Endodermal cell (in vitro differentiated cells): ENCODE measurements at places on chromosomes 16 and 17.

- no peak overlapping the region for H3K27ac ChIP-seq
- no peak overlapping the region for H3K4me3 ChIP-seq
- H3K36me3 ChIP-seq, result no peaks in the 10 kb centered on the region
- peaks cover 71% of the 10 kb centered on the region for H3K27me3 ChIP-seq
Measured at GRCh38 chr17:79749156-79749815, 18.5 kb downstream of the ENPP7 start.

DNA sequence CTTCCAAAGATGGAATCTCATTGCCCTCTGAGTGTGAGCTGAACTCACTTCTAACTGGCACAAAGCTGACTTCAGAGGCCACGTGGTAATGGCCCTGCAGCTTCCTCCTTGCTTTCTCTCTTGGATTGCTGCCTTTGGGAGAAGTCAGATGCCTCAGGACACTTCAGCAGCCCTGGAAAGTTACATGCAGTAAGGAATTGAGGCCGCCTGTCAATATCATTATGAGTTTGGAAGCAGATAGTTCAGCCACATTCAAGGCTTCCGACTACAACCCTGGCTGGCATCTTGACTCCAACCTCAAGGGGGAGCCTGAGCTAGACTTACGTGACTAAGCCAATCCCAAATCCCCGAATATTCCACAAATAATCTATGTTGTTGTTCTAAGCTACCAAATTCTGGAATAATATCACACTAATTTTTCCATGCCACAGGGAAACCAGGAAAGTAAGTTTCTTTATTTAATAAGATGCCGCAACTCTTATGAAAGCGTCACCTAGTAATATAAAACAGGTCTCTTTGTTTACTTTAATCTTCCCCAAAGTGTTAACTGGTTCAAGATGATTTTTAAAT lies 13.6 kb downstream of the CEP20 start:
- H3K36me3 ChIP-seq, result peaks cover 64% of the 10 kb centered on the region
- no peak overlapping the region for H3K27ac ChIP-seq
- H3K27me3 ChIP-seq, result no peaks in the 10 kb centered on the region
- H3K4me1 ChIP-seq, result no peaks in the 10 kb centered on the region

DNA sequence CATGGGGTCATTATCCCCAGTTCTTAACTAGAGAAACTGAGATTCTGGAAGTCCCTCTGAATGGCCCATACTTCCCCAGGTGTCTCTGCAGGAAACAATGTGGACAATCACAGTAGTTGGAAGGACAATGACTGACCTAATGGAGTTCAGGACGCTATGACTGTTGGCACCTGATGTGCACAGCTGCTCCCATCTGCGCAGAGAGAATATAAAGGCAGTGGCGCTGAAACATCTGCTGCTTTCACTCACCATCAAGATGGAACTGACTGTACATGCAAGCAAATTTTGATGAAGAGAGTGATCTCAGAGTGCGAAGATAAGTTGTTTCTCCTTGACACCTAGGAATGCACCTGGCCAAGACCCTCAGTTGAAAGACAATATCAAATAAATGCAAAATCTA lies 395.7 kb upstream of the ASIC2 start:
- H3K36me3 ChIP-seq, result no peaks in the 10 kb centered on the region
- DNase-seq, result no peak
- H3K27me3 ChIP-seq, result no peaks in the 10 kb centered on the region

GRCh38 chr17:5837055-5837491 lies 233.1 kb upstream of the WSCD1 start:
- H3K27ac ChIP-seq, result no peak overlapping the region
- H3K27me3 ChIP-seq, result no peaks in the 10 kb centered on the region
- DNase-seq, result no peak
- H3K4me1 ChIP-seq, result peaks cover 11% of the 10 kb centered on the region
- no peaks in the 10 kb centered on the region for H3K36me3 ChIP-seq

DNA sequence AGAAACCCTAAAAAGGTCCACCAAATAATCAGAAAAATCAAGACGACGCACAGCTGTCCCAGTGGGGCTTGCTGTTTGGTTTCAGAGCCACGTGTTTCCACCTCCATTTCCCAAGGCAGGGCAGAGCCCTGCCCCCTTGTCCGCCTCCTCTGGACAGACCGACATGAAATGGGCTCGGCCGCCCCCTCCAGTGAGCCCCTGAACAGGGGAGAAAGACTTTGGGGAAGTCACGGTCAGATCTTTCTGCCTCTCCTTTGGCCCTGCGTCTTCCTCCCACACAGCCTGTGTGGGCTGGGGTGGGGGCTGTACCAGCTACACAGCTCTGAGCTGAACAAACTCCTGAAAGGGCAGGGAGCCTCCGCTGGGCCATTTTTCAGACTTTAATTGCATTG lies 230.7 kb downstream of the ENGASE start:
- H3K27ac ChIP-seq, result no peak overlapping the region
- no peaks in the 10 kb centered on the region for H3K36me3 ChIP-seq
- no peaks in the 10 kb centered on the region for H3K4me1 ChIP-seq
- no peak for DNase-seq

DNA sequence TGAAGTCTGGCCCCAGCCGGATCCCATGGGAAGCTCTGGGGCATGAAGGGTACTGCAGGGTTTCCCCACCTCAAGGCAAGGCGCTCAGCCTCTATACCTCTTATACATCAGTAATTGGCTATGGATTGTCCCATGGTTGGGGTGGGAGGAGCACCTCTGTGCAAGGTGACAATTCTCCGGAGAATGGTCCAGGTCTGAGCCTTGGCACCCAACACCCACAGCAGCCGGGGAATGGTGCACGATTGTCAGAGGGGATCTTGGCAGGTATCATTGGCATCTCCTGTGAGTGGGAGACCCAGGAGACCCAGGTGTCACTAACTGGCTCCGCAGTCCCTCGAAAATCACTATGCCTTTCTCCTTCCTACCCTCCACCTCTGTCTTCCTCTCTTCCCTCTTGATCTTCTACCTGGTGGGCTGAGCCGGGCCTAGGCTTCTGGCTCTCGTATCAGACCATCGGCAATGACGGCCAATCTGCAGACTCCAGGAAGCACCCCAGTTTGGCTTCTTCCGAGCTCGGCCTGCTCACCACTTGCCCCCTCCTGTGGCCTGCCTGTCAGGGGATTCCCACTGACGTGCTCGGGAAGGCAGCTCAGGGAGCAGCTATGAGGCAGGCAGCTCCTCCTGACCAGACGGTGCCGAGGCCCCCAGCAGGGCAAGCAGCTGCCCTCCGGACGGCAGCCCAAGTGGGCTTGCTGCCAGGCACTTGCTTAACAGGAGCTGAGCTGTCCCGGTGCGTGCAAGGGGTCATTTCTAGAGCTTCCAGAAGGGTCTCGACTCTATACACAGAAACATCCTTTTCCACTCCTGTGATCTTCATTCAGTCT lies 10.0 kb upstream of the CALB2 start:
- no peak overlapping the region for H3K4me3 ChIP-seq
- no peaks in the 10 kb centered on the region for H3K4me1 ChIP-seq
- DNase-seq, result no peak
- H3K27ac ChIP-seq, result no peak overlapping the region
- H3K27me3 ChIP-seq, result no peaks in the 10 kb centered on the region

GRCh38 chr17:37088913-37089312 lies 140.2 kb downstream of the AATF start:
- no peaks in the 10 kb centered on the region for H3K27me3 ChIP-seq
- peaks cover 54% of the 10 kb centered on the region for H3K36me3 ChIP-seq
- peaks cover 15% of the 10 kb centered on the region for H3K4me1 ChIP-seq
- no peak overlapping the region for H3K4me3 ChIP-seq
- no peak overlapping the region for H3K27ac ChIP-seq
- DNase-seq, result no peak

DNA sequence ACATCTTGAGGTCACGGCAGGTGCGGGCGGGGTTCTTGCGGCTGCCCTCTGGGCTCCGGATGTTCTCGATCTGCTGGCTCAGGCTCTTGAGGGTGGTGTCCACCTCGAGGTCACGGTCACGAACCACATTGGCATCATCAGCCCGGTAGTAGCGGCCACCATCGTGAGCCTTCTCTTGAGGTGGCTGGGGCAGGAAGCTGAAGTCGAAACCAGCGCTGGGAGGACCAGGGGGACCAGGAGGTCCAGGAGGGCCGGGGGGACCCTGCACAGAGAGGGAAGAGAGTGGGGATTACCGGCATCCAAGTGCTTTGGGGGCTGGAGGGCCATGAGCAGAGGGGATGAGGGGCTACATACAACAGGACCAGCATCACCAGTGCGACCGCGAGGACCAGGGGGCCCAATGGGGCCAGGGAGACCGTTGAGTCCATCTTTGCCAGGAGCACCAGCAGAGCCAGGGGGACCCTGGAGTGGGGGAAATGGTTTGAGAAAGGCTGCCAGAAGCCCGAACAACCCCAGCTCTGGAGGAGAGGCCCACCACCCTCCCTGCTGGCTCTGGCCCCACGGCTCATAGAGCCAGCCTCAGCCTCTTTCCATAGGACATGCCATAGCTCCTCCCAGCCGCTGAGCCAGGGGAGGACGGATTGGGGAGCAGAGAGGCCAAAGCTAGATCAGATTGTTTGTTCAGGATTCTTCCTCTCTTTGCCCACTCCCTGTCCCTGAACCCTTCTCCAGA lies 14.6 kb downstream of the COL1A1 start:
- H3K4me1 ChIP-seq, result no peaks in the 10 kb centered on the region
- H3K36me3 ChIP-seq, result peaks cover 6% of the 10 kb centered on the region
- H3K27ac ChIP-seq, result no peak overlapping the region
- DNase-seq, result no peak

DNA sequence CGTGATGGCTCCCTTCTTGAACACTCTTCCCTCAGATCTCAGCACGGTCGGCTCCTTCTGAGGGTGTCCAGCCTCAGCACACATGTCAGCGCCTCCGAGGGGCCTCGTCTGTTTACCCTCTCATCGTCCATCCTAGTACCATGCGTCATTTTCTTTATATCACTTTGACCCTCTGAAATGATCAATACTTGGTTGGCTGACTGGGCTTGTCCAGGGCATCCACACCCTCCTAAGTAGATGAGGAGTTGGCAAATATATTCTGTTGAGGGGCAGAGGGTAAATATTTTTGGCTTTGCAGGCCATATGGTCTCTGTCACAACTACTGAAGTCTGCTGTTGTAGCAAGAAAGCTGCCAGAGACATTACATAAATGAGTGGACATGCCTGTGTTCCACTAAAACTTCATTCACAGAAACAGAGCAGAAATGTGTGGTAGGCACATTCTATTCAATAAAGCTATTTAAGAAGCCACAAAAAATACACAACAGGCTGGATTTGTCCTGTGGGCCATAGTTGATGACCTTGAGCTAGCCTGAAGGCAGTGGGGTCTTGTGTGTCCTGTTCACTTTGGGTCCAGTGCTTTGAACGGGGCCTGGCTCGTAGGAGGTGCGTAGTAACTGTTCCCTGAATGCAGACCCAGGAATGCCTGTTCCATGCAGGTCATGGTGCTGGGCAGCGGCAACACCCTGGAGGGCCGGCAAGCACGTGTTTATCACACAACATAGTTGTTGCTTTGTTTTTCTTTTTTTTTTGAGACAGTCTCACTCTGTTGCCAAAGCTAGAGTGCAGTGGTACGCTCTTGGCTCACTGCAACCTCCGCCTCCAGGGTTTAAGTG lies 185.8 kb downstream of the SNX29 start:
- no peak overlapping the region for H3K4me3 ChIP-seq
- peaks cover 4% of the 10 kb centered on the region for H3K4me1 ChIP-seq
- H3K27ac ChIP-seq, result no peak overlapping the region
- H3K36me3 ChIP-seq, result no peaks in the 10 kb centered on the region

DNA sequence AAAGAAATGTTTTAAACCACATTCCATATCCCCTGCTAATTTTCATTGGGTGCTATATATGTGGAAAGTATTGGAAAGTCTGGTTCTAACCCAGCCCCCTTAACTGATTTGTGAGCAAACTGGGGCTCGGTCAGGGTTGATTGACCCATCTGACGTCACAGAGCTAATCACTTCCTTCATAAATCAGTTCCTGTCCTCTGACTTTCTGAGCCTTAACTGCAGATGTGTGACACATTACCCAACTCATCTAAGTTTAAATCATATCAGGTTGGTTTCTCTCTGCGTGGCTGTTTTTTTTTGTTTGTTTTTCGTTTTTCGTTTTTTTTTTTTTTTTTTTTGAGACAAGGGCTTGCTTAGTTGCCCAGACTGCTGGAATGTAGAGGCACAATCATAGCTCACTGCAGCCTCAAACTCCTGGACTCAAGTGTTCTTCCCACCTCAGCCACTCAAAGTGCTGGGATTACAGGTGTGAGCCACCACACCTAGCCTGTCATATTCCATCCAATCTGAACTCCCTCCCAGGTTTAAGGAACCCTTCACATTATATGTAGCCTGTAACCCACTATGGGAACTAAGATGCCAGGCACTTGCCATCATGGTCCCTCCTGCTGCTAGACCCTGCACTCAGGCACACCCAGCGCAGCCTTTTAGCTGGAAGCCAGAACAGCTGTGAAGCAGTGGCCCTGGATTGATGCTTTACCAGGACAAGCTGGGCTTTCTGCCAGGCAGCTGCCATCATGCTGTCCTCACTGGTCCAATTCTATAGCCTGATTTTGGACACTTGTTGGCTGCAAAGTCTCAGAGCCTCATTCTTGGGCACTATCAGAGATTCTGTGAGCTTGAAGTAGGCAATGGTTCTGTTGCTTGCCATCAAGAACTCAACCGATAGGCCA lies 6.9 kb upstream of the BPTF start:
- DNase-seq, result peak; percentile 10
- H3K4me1 ChIP-seq, result no peaks in the 10 kb centered on the region
- no peaks in the 10 kb centered on the region for H3K27me3 ChIP-seq
- H3K27ac ChIP-seq, result no peak overlapping the region

DNA sequence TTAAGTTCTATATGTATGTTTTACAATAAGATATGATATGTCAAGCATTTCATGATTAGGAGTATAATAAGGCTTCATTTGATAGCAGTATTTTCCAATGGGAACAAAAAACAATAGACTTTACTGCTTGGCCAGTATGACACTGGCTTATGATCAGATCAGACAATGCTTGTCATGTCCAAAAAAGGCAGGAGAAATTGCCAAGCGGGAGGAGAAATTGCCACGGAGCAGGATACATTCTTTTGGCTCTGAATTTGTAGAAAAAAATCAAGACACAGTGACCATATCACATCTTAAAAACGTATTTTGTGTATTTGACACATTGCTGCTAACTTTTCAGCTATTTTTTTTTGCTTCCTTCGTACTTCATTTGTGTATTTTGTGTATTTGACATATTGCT lies 404.1 kb downstream of the CNTNAP4 start:
- peaks cover 4% of the 10 kb centered on the region for H3K4me1 ChIP-seq
- no peaks in the 10 kb centered on the region for H3K27me3 ChIP-seq
- no peak overlapping the region for H3K4me3 ChIP-seq

DNA sequence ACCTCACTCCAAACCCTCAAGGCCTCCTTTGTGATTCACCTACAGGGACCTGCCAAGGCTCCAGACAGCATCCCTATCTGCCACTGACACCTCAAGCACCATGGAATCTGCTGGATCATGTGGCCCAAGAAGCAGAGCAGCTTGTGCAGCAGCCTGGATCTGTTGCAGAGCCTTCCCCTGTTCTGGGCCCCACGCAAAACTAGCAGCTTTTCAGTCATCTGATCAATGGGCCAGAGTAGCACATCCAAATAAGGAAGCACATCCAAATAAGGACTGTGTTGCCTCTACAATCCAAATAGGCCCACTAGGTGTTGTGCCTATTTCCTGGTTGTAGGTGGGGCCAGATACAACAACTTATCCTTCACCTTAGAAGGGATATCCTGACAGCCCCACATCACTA lies 97.1 kb upstream of the GNAO1 start:
- H3K4me3 ChIP-seq, result no peak overlapping the region
- H3K27ac ChIP-seq, result no peak overlapping the region
- no peak for DNase-seq
